ENCODE measurements at places on chromosomes 6 and 20.

GRCh38 chr20:10920396-10920795 is 246.6 kb upstream of the JAG1 start:
- no peak for DNase-seq

GRCh38 chr20:21661488-21662055 is 43.9 kb upstream of the PAX1 start:
- no peak for DNase-seq

DNA sequence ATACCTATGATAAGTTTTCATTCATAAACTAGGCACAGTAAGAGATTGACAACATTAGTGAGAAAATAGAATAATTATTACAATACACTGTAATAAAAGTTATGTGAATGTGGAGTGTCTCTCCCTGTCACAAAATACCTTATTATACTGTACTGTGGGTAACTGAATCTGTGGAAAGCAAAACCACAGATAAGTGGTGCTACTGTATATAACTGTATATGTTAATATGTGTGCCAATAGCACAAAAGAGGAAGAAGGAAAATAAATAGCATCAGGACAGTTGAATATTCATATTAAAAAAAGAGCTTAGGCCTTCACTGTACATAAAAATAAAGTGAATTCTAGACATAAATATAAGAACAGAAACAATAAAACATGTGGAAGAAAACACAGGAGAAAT is 243.5 kb downstream of the CDKAL1 start:
- DNase-seq, result no peak

DNA sequence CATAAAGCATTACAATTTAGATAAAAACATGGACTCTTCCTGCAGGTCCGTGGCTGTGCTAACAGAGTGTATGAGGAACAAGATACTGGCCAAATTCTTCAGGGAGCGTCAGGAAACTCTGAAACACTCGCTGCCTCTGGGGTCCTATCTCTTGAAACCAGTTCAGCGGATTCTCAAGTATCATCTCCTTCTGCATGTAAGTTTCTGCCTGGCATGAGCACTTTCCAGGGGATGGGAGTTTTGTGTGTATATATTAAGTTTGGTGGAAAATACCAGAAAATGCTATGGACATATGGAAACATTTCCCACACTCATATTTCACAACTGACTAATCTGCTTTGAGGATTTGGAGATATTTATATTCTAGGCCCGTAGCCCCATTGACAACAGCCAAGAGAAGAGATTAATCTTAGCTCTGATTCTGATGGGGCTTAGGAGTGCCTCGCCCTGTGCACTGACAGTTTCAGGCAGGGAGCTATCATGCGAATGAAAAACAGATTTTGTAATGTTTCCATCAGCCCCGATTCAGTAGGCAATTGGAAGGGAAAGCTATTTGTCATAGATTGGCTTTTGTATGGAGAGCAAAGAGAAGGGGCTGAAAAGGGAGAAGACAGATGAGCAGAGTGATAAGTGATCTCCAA is 64.7 kb upstream of the MTHFD1L start:
- DNase-seq, result no peak

GRCh38 chr6:2081155-2082138 is 164.0 kb downstream of the GMDS start:
- DNase-seq, result no peak

- no peak for DNase-seq
Measured at GRCh38 chr20:1688886-1689538, 31.4 kb upstream of the SIRPG start.

All from NCI-H1417 treated with DMSO at 0.1 percent for 48 hours (cell line).